Fibroblast of mammary gland (primary cell): ENCODE measurements at places on chromosomes 7 and 10.
A peak's percentile ranks its signal among the peaks of the same experiment; 100 is the strongest.

GRCh38 chr10:63553473-63553872, 32.3 kb downstream of the REEP3 start:
- DNase-seq = peak; percentile 61

GRCh38 chr7:30396389-30396788, 82.2 kb downstream of the NOD1 start:
- DNase-seq = peak; percentile 28

DNA sequence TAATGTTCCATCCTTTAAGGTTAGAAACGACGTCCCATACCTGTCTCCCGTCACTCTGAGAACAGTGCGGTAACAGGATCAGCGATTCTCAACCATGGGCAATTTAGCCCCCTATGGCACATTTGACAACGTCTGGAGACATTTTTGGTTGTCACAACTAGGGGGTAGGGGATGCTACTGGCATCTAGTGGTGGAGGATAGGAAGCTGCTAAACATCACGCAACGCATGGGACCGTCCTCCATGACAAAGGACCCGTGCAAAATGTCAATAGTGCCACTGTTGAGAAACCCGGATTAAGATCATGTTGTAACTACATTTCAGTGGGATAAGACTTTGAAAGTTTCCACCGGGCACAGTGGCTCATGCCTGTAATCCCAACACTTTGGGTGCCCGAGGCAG, 5.0 kb upstream of the PAXIP1 start:
- peak; percentile 11 for DNase-seq

DNA sequence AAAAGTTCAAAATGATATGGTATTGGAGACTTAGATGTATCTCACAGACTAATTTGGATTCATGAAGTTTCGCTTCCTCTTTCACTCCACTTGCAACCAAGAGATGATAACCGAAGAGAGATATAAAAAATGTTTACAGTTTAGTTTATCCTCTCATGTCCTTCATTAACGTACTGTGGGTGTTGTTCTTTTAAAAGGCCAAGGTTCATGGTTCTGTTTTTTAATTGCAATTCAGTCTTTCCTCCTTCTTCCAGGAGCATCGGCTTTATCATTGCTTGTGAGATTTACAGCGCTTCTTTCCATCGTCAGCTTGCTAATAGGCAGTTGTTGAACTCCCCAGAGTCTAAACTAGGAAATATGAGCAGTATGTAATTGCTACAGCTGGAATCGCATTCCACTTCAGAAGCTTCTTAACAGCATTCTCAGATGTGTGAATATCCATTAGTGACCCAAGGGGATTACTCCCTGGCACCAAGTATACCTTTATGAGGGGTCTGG, 75.9 kb upstream of the HGF start:
- peak; percentile 37 for DNase-seq

GRCh38 chr7:110600956-110601355, 490.0 kb upstream of the LRRN3 start:
- no peak for DNase-seq

- DNase-seq = peak; percentile 83
These were observed 25.5 kb downstream of the NYAP1 start for GRCh38 chr7:100509231-100509630.

DNA sequence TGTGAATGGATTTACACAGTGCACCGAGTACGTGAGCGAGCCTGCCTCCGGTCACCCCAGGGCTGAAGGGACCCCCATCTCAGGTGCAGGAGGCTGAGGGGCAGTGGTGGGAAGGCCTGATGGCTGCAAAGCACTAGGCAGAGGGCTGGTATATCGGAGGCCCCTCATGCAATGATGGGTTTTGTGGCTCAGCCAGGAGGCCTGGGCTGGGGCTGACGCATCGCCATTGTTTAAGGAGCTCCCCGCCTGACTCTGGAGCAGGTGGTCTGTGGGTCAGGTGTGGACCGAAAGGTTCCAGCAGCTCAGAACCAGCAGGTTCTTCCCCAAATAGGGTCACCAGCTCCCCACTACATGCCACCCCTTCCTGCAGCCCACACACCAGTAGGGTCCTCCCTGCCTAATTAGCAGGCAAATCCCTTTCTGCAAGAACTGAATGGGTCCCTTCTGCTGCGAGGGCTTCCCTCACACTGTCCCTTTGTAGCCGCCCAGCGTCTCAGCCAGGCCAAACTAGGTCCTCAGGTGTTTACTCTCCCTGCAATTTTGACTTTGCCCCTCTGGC, 33.0 kb downstream of the OAT start:
- no peak for DNase-seq

DNA sequence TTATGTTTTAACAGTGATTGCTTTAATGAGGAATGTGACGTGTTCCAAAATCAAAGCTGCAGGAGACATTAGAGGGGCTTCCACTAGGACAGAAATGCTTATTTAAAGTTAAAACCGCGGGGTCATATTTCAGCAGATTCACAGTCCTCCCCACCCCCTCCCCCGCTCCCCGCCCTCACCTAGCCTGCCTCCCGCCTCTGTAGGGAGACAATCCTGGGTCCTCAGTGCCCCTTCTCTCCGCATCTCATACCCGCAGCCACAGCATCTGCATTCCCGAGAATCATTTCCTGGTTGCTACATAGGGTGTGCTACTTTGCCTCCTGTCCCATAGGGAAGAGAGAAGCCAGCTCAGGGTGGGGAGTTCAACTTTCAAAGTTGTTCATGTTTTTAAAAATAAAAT, 3.1 kb upstream of the DRGX start:
- DNase-seq = no peak

- DNase-seq = no peak
These were observed 81.4 kb downstream of the PRPF18 start for GRCh38 chr10:13668126-13668525.

- DNase-seq = peak; percentile 58
These were observed 2.6 kb downstream of the ST7 start for GRCh38 chr7:116955801-116956476.

DNA sequence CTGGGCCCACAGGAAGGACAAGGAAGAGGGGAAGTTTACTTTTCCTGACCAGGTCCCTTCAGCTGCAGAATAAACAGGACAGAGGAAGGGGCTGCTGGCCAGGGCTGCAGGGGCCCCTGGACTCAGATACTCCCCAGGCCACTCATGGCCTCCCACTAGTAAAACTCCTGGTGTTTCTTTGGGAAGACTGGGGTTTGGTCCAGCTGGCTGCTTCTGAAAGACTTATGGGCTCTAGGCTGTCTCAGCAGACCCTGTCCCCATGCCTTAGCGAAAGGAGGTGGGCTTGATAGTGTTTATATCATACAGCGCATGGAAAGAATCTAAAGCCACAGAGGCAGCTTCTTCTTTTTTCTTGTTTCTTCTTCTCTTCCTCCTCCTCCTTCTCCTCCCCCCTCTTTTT, 56.4 kb downstream of the PALD1 start:
- no peak for DNase-seq

- no peak for DNase-seq
These were observed 111.9 kb downstream of the USP6NL start for GRCh38 chr10:11499425-11500071.

DNA sequence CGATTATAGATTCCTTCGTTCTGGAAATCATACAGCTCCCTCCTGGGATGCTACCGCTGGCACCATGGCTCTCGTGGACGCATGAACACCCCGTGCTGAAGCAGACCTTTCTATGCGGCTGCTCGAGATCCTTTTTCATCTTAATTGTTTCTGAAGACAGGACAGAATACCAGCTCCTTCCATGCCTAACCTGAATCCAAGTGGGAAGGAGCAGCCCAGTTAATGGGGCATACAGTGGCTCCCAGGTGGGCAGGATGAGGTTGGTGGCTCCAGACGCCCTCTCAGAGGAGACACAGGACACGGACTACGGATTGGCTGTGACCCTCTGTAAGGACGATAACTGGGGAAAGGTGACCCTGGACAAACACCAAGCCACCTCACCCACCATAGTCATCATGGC, 18.4 kb upstream of the LOXL4 start:
- DNase-seq = no peak

GRCh38 chr7:1592299-1592871, 22.6 kb upstream of the PSMG3 start:
- DNase-seq = no peak

DNA sequence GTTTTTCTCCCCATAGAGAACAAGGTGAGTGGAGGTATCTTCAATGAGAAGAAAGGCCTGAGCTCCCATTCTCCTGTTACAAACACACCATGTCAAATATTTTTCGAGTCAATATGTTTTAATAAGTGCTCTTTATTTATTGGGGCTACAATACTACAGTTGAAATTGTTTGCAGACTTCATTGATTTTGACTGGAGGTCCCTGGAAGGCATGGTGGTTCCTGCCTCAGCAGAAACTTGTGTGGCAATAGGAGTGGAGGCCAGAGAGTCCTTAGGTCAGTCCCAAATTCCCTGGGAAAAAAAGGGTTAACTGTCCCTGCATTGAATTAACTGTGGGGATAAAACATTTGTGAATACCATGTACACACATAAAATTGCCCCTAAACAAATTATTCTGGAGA, 22.7 kb downstream of the KLF6 start:
- DNase-seq = no peak

- DNase-seq = no peak
These were observed 26.3 kb downstream of the SND1 start for GRCh38 chr7:127678337-127678736.

DNA sequence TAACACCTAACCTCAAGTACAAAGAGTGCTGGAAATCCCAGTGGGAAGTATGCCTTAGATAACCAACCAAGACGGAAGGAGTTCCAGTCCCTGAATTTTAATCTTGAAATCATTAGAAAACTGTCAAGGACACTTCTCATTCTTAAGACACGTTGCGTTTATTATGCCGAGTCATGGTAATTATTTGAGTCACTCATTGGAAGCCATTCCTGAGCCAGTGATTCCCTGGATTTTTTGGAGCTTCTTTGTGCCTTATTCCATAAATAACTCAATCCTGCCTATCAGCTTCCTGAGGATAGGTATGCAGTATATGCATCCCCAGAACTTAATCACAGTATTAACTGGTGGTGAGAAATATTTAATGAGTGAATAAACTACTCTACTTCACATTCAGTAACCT, 77.4 kb downstream of the PPP1R17 start:
- peak; percentile 12 for DNase-seq

DNA sequence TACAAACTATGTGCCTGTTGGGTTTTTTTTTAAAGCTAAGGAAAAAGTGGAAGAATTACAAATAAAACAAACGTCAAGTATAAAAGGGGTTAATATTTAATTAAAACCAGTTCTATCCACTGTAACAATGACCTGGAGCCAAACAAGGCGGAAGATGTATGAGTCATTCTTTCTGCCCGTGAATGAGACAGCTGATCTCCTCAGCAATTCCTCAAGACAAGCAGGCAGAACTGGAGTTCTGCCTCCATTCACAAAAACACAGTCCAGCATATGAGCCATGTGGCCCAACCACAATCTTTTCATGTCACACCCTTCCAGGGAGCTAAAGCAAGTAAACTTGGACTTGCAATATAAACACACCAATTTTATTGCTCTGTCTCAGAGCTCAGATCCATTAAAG, 8.4 kb downstream of the ETV1 start:
- peak; percentile 99 for DNase-seq

- DNase-seq = peak; percentile 34
These were observed 161.9 kb downstream of the BMPER start for GRCh38 chr7:34067005-34067778.

DNA sequence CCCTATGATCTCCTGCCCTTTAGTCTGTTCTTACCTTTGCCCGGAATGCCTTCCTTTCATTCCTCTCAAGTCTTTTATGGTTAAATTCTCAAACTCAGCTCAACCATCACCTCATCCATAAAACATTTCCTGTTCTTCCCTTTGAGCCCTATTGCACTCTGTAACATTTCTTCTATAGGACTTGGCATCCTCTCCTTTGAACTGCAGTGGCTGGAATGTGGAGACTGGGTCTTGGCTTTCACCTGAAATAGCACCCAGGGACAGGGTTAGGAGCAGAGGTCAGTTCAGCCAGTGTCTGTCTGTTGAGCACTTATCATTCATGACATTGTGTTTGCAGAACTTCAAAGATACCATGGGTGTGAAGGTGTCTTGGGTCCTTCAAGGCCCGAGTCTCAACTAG, 7.2 kb downstream of the NFE2L3 start:
- DNase-seq = no peak

DNA sequence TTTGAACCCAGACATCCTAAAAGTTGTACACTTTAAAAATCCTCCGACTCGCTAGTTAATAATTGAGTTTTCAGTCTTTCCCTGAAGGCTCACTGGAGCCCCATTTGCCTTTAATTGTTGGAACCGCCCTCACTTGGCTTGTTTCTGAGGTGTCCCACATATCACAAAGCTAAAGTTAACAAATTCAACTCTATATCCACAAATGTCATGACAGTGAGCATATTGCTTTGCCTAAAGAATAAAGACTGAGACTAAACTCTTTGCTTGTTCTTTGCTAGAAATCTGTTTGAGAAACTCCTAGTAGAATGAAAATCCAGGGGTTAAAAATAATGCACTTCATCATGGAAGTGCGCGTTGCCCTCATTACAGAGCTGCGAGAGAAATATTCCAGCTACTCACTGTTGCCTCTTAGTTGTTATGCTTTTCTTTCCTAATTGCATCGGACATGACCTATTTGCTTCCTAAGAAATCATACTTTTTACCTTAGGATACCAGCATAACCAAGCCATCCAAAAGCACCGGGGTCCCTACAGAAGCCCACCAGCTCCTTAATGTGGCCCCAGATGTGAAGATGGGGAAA, 752 bp downstream of the THSD7A start:
- DNase-seq = peak; percentile 2

DNA sequence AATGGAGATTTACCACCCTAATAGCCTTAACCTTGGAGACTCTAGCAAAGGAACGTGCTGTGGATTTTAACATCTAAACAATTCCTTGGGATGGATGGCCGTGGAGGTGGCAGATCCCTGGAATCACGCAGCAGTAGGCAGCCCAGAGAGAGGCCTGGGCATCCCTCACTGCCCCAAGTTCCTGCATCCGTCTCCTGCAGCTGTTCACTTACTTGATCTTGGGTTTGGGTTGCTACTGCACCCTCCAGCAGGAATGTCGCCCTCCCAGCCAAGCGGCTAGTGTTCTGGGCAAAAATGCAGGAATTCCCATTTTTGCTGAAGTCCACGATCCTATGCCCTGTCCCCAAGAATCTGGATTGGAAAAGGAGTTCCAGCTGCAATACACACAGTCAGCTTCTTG, 166.7 kb upstream of the SH2B2 start:
- no peak for DNase-seq

DNA sequence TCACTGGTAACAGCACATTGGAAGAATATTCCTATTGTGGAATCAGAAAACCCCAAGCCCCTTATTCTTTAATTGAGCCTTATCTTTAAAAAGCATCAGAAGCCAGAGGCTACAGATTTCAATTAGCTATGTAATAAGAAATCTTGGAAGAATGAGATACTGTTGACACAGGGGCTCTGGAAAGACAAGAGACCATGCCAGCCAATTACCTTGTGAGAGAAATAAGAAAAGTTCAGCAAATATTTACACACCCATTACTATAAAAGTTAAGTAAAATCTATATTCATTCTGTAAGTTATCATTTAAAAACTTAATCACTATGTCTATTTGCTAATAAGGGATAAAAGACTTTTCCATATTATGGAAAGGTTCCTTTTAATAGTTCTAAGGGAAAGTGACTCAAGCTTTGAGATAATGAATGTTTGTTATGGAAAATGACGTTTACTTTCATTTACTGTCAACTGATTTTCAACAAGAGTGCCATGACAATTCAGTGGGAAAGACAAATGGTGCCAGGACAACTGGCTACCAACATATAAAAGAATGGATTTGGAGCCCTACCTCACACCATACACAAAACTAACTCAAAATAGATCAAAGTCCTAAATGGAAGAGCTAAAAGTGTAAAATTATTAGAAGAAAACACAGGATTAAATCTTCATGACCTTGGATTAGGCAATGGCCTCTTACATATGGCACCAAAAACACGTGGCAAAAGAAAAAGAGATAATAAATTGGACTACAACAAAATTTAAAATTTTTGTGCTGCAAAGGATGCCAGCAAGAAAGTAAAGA, 28.3 kb downstream of the ZFAND2A start:
- no peak for DNase-seq
